HT-29 (cell line): ENCODE measurements at places on chromosomes 6 and 20. TPM values are rescaled to one million over a fixed set of nuclear protein-coding genes. Genes with fewer than 3 reads are reported as not detected.

The C6orf141 gene
- total RNA-seq, result 36.8 and 45.8 TPM in 2 replicates

DNA sequence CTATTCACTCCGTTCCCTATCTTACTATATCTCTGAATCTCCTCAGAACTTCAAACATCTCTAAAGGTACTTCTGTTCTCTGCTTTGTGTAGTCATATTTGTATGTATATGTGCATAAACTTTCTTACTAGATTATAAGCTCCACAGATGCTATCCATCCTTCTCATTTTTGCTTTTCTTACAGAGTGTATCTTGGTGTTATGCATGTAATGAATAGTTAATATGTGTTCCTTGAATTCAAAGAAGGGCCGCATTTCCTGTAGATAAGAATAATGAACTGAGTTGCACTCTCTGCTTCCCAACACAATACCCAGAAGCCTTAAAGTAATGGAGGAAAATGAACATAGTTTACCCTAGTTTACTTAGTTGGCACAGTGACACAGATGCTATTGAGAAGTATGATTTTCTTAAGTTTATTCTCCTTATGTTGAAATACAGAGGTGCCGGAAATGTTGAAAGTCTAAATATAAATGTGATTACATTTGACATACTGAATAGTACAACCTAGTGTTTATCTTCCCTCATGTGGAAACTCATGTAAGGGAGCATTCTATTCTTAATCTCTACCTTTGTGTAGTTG lies 6.0 kb downstream of the NUS1 start:
- DNase-seq, result no peak

- no peak for DNase-seq
These were observed 28.4 kb downstream of the IL20RA start for GRCh38 chr6:137016356-137016755.

The WFDC10B gene
- not detected in 2 replicates for total RNA-seq

The CST7 gene
- total RNA-seq, result not detected in 2 replicates

The DPPA5 gene
- not detected in 2 replicates for total RNA-seq

- DNase-seq, result no peak
These were observed 695.0 kb upstream of the GJE1 start for GRCh38 chr6:141437685-141438084.

The CAGE1 gene
- total RNA-seq, result 0.10 and 0.16 TPM in 2 replicates

- DNase-seq, result peak; percentile 99
These were observed 69.6 kb upstream of the SALL4 start for GRCh38 chr20:51871943-51872342.

DNA sequence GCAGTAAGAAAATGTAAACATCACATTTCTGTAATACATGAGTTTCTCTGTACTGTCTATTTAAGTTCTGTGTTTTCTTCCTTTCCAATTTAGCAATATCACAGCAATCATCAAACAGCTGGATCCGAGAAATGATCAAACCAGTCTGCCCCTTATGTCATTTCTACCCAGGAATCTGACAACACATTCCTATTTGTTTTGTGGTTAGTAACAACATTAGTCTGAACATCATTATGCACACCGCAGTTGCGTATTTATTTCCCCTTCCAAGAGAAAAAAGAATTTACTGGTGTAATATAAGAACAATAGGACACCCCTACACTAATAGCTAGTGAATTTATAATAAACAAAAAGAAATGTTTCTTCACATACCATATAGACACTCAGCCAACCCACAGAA lies 179.5 kb downstream of the BTBD9 start:
- no peak for DNase-seq

- DNase-seq, result no peak
These were observed 5.9 kb downstream of the HCRTR2 start for GRCh38 chr6:55180258-55180657.

- DNase-seq, result peak; percentile 23
These were observed 39.9 kb downstream of the ANKRD60 start for GRCh38 chr20:58188527-58188926.

- no peak for DNase-seq
These were observed 68.6 kb downstream of the HDDC2 start for GRCh38 chr6:125233202-125233601.

GRCh38 chr6:35247642-35248231 lies 11.8 kb upstream of the ZNF76 start:
- DNase-seq, result no peak

The SYCP2L gene
- total RNA-seq, result 0.08 TPM in 1 of 2 replicates, not detected in the other

DNA sequence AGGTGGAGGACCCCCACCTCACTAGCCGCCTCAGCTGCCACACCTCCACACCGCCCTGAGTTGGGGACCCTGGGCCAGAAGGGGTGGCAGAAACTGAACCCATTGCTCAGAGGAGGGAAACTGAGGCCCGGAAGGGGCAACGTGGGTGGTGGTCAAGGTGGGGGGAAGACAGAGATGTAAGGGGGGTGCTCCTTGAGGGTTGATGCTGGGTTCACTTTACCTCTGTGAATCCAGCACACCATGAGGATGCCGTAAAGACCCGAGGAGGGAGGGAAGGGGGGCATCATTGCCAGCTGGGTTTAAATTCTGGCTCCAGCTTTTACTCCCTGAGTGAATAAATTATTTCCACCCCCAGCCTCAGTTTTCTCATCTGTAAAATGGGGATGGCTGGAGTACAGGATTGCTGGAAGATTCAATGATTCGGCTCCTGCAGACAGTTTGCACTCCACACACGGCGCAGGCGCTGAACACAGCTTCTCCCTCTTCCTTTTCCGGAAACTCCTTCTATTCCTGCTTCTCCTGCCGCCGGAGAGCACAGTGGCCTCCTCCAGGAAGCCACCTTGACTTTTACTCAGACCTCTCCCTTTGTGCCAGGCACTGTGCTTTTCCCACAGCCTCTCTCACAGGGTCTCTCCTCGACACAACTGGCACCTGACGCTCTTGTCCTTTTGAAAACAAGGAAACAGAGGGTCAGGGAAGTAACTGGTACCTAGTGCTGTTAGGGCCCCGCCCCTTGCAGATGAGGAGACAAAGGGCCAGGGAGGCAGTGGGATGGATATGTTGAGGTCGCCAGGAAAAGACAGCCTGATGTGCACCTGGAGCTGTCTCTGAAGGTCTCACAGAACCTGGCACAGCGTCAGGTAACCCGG lies 59.4 kb downstream of the UBE2V1 start:
- DNase-seq, result peak; percentile 55

The GSTA4 gene
- 4.1 and 5.4 TPM in 2 replicates for total RNA-seq

GRCh38 chr6:167735084-167735950 lies 91.4 kb upstream of the AFDN start:
- DNase-seq, result no peak

DNA sequence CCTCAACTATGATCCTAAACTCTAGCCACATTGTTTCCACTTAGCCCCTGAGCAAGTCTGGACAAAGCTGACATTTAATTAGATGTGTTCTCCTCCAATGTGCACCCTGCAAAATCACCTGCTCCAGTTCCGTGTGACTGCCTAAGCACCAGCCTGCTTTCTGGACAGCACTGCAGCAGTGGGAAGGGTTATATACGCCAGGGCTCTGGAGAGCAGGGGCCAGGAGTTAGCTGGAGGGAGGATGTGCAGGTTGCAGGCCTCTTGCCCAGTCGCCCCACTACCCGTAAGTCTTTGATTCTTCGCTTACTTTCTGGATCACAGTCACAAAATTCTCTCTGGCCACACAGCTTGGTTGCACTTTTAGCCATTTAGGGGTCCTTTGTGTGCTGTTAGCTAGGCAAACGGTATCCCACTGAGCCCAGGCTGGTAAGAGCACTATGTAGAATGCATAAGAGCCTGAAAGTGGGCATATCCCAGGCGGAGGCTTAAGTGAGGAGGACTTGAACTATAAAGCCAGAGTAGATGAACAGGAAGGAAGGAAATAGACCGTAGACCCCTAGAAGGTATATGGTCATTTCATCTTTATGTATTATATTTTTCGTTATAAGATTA lies 10.7 kb upstream of the PLEKHG1 start:
- DNase-seq, result no peak

DNA sequence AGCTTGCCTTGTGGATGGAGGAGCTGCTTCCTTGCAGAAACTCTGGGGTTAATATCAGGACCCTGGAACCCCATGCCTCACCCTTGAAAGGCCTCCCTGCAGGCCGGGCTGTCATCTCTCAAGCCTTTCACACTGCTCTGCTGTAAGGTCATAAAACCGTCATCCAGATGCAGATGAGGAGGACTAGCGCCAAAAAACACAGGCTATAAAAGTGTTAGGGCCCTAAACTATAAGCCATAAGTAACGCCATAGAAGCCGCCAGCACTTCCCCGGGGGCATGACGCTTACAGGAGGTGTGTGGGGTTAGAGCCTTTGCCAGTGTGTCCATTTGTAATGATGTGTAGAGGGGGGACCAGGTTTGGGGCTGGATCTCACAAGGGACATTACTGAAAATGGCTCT lies 47.6 kb downstream of the CDH4 start:
- DNase-seq, result no peak

GRCh38 chr20:46938434-46938833 lies 43.8 kb downstream of the EYA2 start:
- DNase-seq, result no peak

The GABRR1 gene
- total RNA-seq, result not detected in 2 replicates
